ENCODE measurements at places on chromosomes 4 and X. TPM values are rescaled to one million over a fixed set of nuclear protein-coding genes. Genes with fewer than 3 reads are reported as not detected.
A peak's percentile ranks its signal among the peaks of the same experiment; 100 is the strongest.

GRCh38 chr4:22454955-22455354 lies 60.9 kb downstream of the ADGRA3 start:
- H3K4me1 ChIP-seq = no peaks in the 10 kb centered on the region
- DNase-seq = no peak
- no peaks in the 10 kb centered on the region for H3K36me3 ChIP-seq
- H3K27me3 ChIP-seq = no peaks in the 10 kb centered on the region
- H3K27ac ChIP-seq = no peak overlapping the region
- H3K4me3 ChIP-seq = no peak overlapping the region

FRYL gene
- total RNA-seq = 17.4 TPM

DNA sequence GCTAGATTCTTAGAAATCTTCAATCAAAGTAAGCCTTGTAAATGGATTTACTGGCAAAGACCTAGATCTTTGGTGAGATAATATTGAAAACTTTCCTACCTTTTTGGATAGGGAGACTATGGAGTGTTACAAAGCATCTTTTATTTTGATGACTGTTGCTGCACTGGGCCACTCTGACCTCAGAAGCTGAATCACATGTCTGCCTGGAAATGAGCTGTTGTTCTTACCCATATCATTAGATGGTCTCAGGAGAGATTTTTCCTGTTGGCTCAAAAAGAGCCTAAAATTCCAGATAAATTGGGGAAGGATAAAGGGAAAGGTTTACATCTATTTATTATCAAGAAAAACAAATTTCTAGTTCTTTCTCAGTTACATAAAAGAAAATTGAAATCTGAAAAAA lies 127.5 kb upstream of the BMP3 start:
- no peak overlapping the region for H3K27ac ChIP-seq
- no peaks in the 10 kb centered on the region for H3K4me1 ChIP-seq
- DNase-seq = no peak
- no peaks in the 10 kb centered on the region for H3K27me3 ChIP-seq

DNA sequence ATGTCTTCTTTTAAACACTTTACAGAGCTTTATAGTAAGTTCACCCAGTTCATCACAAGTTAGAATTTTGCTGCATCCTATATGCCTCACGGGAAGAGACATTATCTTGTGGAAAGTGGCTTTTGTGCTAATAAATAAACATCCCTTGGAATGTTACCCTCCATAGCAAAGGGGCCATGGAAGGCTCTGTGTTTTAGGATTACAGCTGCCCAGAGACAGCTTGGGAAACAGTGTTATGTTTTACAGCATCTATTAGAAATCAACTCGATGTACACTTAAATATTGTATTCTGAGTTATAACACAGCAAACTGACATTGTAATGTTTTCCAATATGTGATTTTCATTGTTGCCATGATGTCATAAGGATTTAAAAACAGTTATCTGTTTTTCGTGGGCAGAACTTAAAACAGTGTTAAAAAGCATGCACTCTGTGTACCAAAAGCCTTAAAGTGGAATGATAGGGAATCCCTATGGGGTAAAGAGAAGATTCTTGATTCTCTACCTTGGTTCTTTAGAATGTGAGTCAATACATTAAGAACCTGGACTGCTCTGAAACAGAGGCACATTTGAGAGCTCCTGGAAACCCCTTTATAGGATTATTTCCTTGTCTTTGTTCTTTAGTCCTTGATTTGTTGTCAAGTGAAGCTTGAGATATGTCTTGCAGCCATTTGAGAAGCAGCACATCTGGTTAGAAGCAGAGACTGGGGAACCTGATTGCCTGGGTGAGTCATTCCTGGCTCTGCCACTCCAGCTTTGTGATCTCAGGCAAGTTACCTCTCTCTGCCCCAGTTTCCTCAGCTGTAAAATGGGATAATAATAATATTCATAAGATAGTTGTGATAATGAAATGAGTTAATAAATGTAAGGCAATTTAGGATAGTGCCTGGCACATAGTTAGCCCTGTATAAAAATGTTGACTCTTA lies 41.6 kb downstream of the ARHGAP10 start:
- peak overlapping the region; percentile 79 for H3K27ac ChIP-seq
- peaks cover 72% of the 10 kb centered on the region for H3K4me1 ChIP-seq
- no peak for DNase-seq
- H3K4me3 ChIP-seq = no peak overlapping the region
- no peaks in the 10 kb centered on the region for H3K27me3 ChIP-seq

TCEAL5 gene
- not detected for total RNA-seq

VCX3A gene
- total RNA-seq = not detected

DNA sequence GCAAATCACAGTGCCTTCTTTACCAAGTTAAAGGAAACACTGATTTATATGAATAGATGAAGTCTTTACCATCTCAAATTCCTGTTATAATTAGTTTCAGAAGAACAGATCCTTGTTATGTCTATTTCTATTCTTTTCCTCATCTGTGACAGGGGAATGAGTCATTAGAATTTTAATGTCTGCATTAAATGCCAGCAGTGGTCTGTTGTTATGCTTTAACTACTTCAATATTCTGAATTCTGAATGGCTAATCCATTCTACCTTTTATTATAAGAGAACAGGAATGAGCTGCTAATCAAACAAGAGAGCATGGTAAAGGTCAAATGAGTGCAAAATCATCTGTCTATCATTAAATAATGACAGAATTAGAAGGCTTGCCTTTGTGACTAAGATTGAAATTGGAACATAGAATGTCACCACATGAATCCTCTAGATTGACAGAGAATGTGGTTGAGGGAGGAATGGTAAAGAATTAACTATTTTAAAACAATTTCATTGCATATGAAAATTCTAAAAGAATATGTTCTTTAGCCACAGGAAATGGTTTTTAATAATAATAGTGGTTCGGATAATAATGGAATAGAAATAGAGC lies 935.5 kb downstream of the ADGRL3 start:
- H3K36me3 ChIP-seq = no peaks in the 10 kb centered on the region
- H3K4me1 ChIP-seq = no peaks in the 10 kb centered on the region
- DNase-seq = no peak

VEGFD gene
- total RNA-seq = not detected

MAGEA4 gene
- total RNA-seq = not detected

DMD gene
- 8.9 TPM for total RNA-seq

- no peak overlapping the region for H3K27ac ChIP-seq
- no peaks in the 10 kb centered on the region for H3K27me3 ChIP-seq
- no peaks in the 10 kb centered on the region for H3K36me3 ChIP-seq
- DNase-seq = no peak
- no peak overlapping the region for H3K4me3 ChIP-seq
Observed at GRCh38 chrX:148223361-148223760, 242.2 kb downstream of the FMR1NB start.

DNA sequence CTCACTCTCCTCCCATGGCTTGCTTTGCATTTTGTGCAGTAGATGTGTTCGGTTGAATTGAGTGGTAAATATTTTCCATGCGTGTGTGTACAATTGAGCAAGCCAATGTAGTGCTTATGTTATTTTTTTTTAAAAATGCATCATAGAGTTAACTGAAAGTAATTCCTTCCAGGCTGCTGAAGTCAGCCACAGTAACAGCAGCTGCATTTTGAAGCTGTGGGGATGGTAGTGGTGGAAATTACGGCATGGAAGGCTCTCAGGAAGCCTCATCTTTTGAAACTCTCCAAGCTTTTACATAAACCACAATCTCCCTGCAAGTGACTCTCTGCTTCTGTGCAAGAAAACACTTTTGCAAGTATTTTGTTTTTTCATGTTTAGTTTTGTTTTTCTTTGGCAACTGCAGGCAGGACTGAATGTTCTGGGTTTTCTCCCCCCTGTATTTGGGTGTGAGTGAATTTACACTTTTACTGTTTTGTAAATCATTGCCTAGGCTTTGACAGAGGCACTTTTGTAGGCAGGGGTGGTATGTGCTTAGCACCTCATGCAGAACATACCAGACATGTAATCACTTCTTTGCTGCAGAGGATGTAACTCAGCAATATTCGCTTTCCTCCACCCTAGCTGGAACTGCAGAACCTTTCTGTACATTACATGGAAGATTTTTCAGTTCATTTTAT lies 56.2 kb downstream of the LRRC66 start:
- DNase-seq = no peak
- no peaks in the 10 kb centered on the region for H3K36me3 ChIP-seq
- no peak overlapping the region for H3K27ac ChIP-seq
- no peaks in the 10 kb centered on the region for H3K27me3 ChIP-seq
- no peak overlapping the region for H3K4me3 ChIP-seq

DRD5 gene
- not detected for total RNA-seq

PSAPL1 gene
- total RNA-seq = not detected

GRCh38 chr4:105923497-105924238 lies 28.4 kb downstream of the NPNT start:
- H3K4me3 ChIP-seq = no peak overlapping the region
- H3K27me3 ChIP-seq = no peaks in the 10 kb centered on the region
- H3K27ac ChIP-seq = no peak overlapping the region
- no peaks in the 10 kb centered on the region for H3K36me3 ChIP-seq
- H3K4me1 ChIP-seq = no peaks in the 10 kb centered on the region
- no peak for DNase-seq

DNA sequence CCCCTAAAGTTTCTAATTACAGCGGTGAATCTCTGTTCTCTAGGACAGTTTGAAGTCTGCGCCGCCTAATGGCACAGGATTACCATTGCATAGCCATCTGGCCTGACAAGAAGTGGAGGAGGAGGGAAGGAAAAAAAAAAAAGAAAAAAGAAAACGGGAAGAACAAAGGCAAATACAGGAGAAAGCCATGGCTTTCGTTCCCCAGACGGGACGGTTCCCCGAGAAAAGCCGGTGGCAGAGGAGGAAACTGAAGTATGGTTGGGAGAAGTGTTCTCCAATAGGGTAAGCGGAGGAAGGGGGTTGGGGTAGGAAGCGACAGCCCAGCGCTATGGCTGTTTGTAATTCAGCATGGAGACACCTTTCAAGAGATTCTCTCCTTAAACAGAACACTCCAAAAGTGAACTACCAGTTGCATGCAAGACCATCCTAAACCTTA lies 80.8 kb downstream of the HMGN5 start:
- no peaks in the 10 kb centered on the region for H3K36me3 ChIP-seq
- DNase-seq = peak; percentile 57
- no peak overlapping the region for H3K27ac ChIP-seq
- no peaks in the 10 kb centered on the region for H3K27me3 ChIP-seq
- no peaks in the 10 kb centered on the region for H3K4me1 ChIP-seq

CT45A10 gene
- total RNA-seq = not detected

GRCh38 chr4:40143926-40144508 lies 52.8 kb upstream of the RHOH start:
- H3K4me1 ChIP-seq = no peaks in the 10 kb centered on the region
- no peak for DNase-seq
- H3K27me3 ChIP-seq = no peaks in the 10 kb centered on the region
- no peak overlapping the region for H3K27ac ChIP-seq

- H3K27me3 ChIP-seq = no peaks in the 10 kb centered on the region
- no peak overlapping the region for H3K27ac ChIP-seq
- no peaks in the 10 kb centered on the region for H3K36me3 ChIP-seq
- H3K4me3 ChIP-seq = no peak overlapping the region
Observed at GRCh38 chr4:70538869-70539268, 20.5 kb downstream of the AMTN start.

GRCh38 chr4:77852892-77853495 lies 9.6 kb upstream of the MRPL1 start:
- no peaks in the 10 kb centered on the region for H3K4me1 ChIP-seq
- no peak for DNase-seq
- H3K36me3 ChIP-seq = no peaks in the 10 kb centered on the region
- H3K27me3 ChIP-seq = no peaks in the 10 kb centered on the region
- H3K27ac ChIP-seq = no peak overlapping the region

MAGEB17 gene
- 0.11 TPM for total RNA-seq

GRCh38 chr4:127246963-127247952 lies 385.5 kb upstream of the INTU start:
- no peak overlapping the region for H3K27ac ChIP-seq
- no peaks in the 10 kb centered on the region for H3K27me3 ChIP-seq
- no peak for DNase-seq
- H3K4me1 ChIP-seq = no peaks in the 10 kb centered on the region
- no peaks in the 10 kb centered on the region for H3K36me3 ChIP-seq

NR3C2 gene
- total RNA-seq = 0.11 TPM

GRCh38 chr4:120841580-120841979 lies 80.9 kb downstream of the PRDM5 start:
- H3K4me1 ChIP-seq = no peaks in the 10 kb centered on the region
- H3K4me3 ChIP-seq = no peak overlapping the region
- no peak overlapping the region for H3K27ac ChIP-seq
- no peaks in the 10 kb centered on the region for H3K36me3 ChIP-seq
- no peak for DNase-seq

DNA sequence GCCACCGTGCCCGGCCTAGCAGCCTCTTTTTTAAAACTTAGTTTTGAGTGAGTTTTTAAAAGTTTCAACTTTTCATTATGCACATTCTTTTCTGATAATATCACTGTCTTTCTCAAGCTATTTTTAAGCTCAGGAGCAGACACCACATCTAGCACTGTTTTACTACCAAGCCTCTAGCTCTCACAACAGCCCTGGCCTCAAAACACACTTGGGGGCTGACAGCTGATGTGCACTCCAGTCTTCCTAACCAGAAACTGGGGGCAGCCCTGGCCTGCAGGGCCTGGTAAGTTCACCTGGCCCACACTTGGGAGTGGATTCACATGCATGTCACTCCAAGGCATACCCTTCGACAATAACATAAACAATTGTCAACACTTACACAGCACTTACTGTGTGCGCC lies 34.0 kb downstream of the CENPU start:
- H3K4me1 ChIP-seq = no peaks in the 10 kb centered on the region
- peaks cover 81% of the 10 kb centered on the region for H3K36me3 ChIP-seq
- no peaks in the 10 kb centered on the region for H3K27me3 ChIP-seq
- DNase-seq = no peak

- H3K4me1 ChIP-seq = no peaks in the 10 kb centered on the region
- DNase-seq = no peak
- H3K27ac ChIP-seq = no peak overlapping the region
- no peaks in the 10 kb centered on the region for H3K36me3 ChIP-seq
- no peaks in the 10 kb centered on the region for H3K27me3 ChIP-seq
Observed at GRCh38 chrX:69503228-69503781, 821 bp upstream of the NALF2 start.
